ENCODE measurements at places on chromosomes 11 and 22.

DNA sequence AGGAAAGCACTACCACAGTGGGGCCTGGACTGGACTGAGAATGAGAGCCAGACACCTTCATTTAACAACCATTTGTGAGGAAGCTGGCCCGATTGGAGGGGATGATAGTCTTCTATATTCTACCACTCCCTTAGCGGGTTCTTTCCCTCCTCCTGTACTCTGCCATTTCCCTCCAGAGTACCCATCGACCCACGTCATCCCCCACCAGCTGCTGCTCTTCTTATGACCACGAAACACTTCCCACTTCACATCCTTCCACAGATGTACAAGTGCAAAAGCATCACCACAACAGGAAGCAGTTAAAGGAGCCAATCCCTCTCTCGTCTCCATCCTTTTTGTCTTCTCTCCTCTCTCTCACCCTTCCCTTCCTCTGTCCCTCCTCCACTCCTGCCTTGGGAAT, 18.0 kb upstream of the UBASH3B start:
- DNase-seq: no peak

DNA sequence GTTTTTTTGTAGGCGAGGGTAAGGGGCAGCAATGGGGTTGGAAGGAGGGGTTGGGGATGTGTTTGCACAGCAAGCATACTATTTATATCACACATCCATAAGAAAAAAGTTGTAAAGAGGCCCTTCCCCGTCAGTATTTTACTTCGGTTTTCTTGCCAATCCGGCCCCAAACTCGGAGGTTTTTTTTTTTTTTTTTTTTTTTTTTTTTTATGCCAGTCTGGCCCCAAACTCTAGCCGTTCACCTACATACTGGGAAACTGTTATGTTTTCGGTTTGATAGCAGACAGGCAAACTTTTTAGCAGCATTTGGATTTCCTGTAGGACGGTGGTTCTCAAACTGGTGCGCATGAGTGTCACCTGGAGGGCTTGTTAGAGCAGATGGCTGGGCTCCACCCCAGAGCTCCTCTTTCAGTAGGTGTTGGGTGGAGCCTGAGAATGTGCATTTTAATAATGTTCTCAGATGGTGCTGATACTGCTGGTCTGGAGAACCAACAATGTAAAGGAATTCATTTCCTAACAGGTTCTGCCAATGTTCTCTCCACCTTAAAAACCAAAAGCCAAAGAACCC, 76.5 kb upstream of the ZBED5 start:
- no peak for DNase-seq

GRCh38 chr11:94199136-94200130, 70.8 kb downstream of the PANX1 start:
- no peak for DNase-seq

DNA sequence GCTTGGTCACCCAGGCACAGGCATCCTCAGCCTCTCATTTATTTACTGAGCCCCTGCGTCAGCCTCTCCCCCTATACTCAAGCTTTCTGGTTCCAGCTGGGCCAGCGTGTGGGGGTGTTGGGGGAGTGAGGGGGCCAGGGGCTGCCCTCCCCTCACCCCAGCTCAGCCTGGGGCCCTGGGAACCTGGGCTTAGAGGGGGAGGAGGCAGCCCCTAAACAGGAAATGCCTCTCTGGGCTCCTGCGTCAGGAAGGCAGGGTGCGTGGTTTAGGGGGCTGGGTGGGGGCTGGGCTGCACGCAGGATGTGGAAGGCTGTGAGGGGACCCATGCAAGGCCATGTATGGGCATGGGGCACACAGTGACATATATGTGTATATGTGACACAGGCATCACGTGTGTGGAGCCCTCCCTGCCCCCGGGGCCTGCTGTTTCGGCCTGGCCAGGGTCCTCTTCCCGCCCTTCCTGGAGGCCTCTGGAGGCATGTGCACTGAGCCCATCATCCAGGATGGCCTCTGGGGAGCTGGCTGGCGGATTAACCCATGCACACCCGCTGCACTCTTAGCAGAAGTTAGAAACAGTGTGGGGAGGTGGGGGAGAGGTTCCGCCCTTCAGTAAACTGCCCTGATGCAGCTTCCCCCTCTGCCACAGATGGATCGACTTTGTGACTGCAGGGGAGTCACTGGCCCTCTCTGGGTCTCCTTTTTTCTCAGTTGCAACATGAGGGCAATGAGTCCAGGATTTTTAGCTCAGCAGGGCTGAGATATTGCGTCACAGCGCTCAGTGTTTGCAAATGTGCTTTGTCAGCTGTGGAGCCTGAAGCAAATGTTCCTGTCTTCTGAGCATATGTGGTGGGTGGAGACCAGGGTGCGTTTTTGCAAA, 1.1 kb upstream of the CD248 start:
- DNase-seq: no peak

Data from H1 (cell line).